ENCODE measurements at places on chromosomes 11 and 22. TPM values are rescaled to one million over a fixed set of nuclear protein-coding genes. Genes with fewer than 3 reads are reported as not detected.
A peak's percentile ranks its signal among the peaks of the same experiment; 100 is the strongest.

Gene SRSF8
- total RNA-seq, result 20.5 TPM

- H3K36me3 ChIP-seq, result no peaks in the 10 kb centered on the region
- H3K4me3 ChIP-seq, result no peak overlapping the region
- no peak for DNase-seq
- H3K27me3 ChIP-seq, result no peaks in the 10 kb centered on the region
- H3K4me1 ChIP-seq, result no peaks in the 10 kb centered on the region
- H3K27ac ChIP-seq, result no peak overlapping the region
These were observed 79.9 kb upstream of the VPREB1 start for GRCh38 chr22:22164541-22165272.

Gene CEP164
- 24.4 TPM for total RNA-seq

DNA sequence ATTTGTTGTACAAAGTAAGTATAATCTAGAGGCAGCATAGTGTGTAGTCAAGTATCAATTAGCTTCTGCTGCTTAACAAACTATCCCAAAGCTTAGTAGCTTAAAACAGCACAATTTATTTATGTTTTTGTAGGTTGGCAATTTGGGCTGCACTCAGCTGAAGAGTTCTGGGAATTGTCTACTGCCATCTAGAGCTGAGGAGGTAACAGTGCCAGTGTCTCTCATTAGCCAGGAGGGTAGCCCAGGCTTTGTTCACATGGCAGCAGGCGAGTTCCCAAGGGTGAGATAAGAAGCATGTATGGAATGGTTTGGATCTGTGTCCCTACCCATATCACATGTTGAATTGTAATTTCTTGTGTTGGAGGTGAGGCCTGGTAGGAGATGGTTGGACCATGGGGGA is 45.8 kb upstream of the SLN start:
- no peak overlapping the region for H3K4me3 ChIP-seq
- H3K36me3 ChIP-seq, result no peaks in the 10 kb centered on the region
- H3K27ac ChIP-seq, result no peak overlapping the region
- no peak for DNase-seq

GRCh38 chr11:2755071-2755470 is 55.3 kb upstream of the KCNQ1OT1 start:
- H3K4me1 ChIP-seq, result no peaks in the 10 kb centered on the region
- no peak for DNase-seq
- no peak overlapping the region for H3K4me3 ChIP-seq
- no peaks in the 10 kb centered on the region for H3K27me3 ChIP-seq
- H3K27ac ChIP-seq, result no peak overlapping the region
- no peaks in the 10 kb centered on the region for H3K36me3 ChIP-seq

- H3K4me1 ChIP-seq, result no peaks in the 10 kb centered on the region
- H3K27me3 ChIP-seq, result no peaks in the 10 kb centered on the region
- H3K36me3 ChIP-seq, result no peaks in the 10 kb centered on the region
- no peak overlapping the region for H3K4me3 ChIP-seq
These were observed 1.8 kb upstream of the CYP2D6 start for GRCh38 chr22:42132457-42132856.

DNA sequence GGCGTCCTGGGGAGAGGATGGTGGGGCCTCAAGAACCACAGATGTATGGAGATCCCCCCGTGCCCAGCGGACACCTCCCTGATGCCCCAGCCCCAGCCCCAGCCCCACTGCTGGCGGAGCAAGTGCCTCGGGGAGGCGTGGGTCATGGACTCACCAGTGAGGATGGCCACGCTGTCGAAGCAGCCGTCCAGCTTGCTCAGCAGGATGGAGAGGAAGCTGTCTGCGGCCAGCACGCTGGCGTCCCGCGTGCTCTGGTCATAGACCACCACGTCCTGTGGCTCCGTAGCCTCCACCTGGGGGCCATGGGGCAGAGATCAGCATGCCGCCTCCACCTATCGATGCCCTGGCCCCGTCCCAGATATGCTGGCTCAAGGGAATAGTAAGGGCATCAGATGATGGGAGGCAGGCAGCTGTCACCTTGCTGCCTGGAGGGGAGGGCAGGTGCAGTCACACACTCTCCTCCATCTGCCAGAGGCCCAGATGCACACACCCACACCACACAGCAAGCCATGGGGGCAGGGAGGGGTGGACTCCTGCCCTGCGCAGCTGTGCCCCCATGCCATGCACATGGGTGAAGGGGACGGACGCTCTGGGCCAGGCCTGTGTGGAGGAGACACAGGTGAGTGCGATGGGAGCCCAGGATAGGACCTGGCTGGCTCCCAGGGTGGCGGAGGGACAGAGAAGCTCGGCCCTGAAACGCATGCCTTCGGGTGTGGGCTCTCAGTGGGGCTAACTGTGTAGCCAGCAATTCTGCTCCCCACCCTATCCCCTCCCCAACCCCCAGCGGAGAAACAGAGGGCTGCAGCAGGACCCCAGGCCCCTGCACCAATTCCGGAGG is 8.2 kb downstream of the DUSP8 start:
- peaks cover 74% of the 10 kb centered on the region for H3K4me1 ChIP-seq
- no peaks in the 10 kb centered on the region for H3K27me3 ChIP-seq
- H3K4me3 ChIP-seq, result no peak overlapping the region
- H3K36me3 ChIP-seq, result no peaks in the 10 kb centered on the region
- DNase-seq, result no peak

Gene ARFGAP3
- 35.7 TPM for total RNA-seq

Gene PRR33
- not detected for total RNA-seq

Gene LTO1
- 21.7 TPM for total RNA-seq

Gene APOBEC3H
- not detected for total RNA-seq

DNA sequence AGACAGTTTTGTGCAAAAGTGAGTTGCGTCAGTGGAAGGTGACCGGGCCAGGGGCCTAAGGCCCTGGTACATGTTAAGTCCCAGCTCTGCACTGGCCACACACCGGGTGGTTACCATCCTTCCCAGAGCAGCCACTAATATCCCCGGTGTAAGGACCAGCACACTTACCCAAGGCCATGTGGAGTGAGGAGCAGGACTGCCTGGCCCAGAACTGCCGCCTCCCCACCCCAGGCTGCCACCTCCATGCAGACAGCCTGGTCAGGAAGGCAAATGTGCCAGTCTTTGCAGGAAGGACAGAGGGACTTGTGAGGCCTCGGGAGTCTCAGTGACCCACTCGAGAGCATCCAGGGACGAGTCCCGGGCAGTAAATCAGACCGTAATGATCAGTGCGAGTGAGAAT is 102.9 kb downstream of the MORC2 start:
- no peaks in the 10 kb centered on the region for H3K36me3 ChIP-seq
- no peak overlapping the region for H3K27ac ChIP-seq
- no peaks in the 10 kb centered on the region for H3K27me3 ChIP-seq
- no peaks in the 10 kb centered on the region for H3K4me1 ChIP-seq
- H3K4me3 ChIP-seq, result no peak overlapping the region

DNA sequence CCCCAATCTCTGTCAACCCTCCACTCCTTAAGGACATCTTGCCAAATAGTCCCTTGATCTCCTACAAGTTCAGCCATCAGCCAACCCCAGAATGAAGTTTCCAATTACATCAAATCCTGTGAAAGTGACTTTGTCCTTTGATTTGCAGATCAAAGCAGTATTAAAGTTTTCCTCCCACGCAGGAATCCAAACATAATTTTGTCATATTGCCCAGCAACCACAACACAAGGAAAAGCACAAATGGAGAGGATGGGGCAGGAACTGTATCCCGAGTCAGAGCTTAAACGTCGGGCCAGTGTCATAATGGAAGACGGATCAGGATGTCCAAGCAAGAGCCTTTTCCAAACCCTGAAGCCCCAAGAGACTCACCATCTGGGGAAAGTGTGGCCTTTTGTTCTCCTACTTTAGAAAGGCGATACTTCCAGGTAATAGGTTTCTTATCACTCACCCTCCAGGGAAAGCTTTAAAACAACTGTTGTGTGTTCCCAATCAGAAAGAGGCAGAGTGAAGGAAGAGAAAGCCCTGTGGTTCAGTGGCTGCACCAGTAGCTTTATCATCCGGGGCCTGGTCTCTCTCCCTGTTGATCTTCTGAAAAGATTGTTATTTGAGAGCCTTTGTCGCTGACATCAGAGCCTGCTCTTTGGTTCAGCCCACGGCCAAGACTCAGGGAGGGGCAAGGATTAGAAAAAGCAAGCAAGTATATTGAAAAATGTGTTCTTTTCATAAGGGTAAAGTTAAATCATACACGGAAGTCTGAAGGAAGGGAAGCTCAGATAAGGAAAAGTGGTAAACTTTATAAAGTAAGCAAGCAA is 41.7 kb downstream of the EXPH5 start:
- DNase-seq, result no peak
- H3K27ac ChIP-seq, result no peak overlapping the region
- no peaks in the 10 kb centered on the region for H3K4me1 ChIP-seq
- no peaks in the 10 kb centered on the region for H3K27me3 ChIP-seq
- no peak overlapping the region for H3K4me3 ChIP-seq

Gene MTFP1
- total RNA-seq, result 2.9 TPM

- no peak overlapping the region for H3K27ac ChIP-seq
- H3K27me3 ChIP-seq, result no peaks in the 10 kb centered on the region
- H3K4me1 ChIP-seq, result no peaks in the 10 kb centered on the region
- H3K4me3 ChIP-seq, result no peak overlapping the region
These were observed 90.4 kb upstream of the PDGFD start for GRCh38 chr11:104254347-104254746.

Gene MAPK11
- total RNA-seq, result 2.9 TPM

Gene SLC37A2
- total RNA-seq, result 3.4 TPM

DNA sequence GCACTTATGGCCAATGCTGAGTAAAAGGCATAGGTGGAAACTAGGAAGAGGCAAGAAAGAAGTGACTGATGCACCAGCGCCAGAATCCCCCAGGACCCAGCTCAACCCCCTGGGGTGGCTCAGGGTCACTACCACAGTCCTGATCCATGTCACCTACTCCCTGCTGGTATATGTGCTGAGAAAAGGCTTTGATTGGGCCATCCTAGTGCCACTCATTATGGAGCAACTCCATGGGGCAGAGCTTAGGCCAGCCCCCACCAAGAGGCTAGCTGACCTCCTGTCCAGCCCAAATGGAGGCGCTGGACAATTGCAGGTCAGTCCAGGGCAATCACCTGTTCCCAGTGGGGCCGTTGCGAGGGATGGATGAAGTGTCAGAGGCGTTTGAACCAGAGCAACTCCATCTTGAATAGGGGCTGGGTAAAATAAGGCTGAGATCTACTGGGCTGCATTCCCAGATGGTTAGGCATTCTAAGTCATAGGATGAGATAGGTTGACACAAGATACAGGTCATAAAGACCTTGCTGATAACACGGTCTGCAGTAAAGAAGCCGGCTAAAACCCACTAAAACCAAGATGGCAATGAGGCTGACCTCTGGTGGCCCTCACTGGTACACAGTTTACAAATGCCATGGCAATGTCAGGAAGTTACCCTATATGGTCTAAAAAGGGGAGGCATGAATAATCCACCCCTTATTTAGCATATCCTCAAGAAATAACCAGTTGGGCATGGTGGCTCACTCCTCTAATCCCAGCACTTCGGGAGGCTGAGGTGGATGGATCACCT is 20.6 kb upstream of the DAGLA start:
- no peaks in the 10 kb centered on the region for H3K36me3 ChIP-seq
- no peaks in the 10 kb centered on the region for H3K27me3 ChIP-seq
- H3K27ac ChIP-seq, result no peak overlapping the region
- no peak overlapping the region for H3K4me3 ChIP-seq

DNA sequence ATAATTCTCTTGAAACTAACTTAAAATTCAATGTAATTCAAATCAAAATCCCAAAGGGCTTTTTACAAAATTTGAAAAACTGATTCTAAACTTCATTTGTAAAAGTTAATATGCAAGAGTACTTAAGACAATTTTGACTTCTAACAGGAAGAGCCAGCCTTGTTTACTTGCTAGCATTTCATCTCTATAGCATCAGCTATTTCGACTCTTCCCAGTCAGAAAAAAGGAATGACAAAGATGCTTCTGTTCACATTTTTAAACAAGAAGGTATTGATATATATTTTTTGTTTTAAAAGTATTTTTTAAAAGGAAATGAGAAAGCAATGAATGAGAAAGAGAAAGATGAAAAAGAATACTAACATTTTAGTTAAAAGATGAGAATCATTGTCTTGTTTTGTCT is 16.4 kb downstream of the SLN start:
- H3K27ac ChIP-seq, result peak overlapping the region; percentile 33
- peaks cover 7% of the 10 kb centered on the region for H3K4me1 ChIP-seq
- DNase-seq, result no peak
- no peak overlapping the region for H3K4me3 ChIP-seq
- no peaks in the 10 kb centered on the region for H3K27me3 ChIP-seq

Gene CASP1
- 8.3 TPM for total RNA-seq

DNA sequence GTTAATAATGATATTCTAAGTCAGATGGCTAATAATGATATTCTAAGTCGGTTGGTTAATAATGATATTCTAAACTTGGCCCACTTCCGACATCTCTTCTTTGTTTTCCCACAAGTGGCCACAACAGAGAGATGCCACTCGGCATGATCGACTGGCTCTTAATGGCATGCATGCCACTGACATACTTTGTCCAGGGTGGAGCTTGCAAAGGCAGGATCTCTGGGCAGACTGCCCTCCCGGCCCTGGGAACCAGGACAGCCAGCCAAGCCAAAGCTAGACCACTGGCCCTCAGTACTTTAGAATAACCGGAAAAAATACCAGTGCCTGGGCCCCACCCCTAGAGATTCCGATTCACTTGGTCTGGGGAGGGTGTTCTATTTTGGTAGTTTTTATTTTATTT is 78.1 kb downstream of the KIAA1671 start:
- H3K27me3 ChIP-seq, result no peaks in the 10 kb centered on the region
- no peak overlapping the region for H3K4me3 ChIP-seq
- DNase-seq, result no peak
- H3K4me1 ChIP-seq, result no peaks in the 10 kb centered on the region
- no peaks in the 10 kb centered on the region for H3K36me3 ChIP-seq
- no peak overlapping the region for H3K27ac ChIP-seq

GRCh38 chr22:50210378-50211139 is 9.7 kb downstream of the SELENOO start:
- H3K4me3 ChIP-seq, result no peak overlapping the region
- H3K27me3 ChIP-seq, result no peaks in the 10 kb centered on the region
- no peak overlapping the region for H3K27ac ChIP-seq
- peaks cover 63% of the 10 kb centered on the region for H3K36me3 ChIP-seq
- no peak for DNase-seq
- H3K4me1 ChIP-seq, result no peaks in the 10 kb centered on the region

Data from sigmoid colon (tissue), 7 donors.